Smooth muscle cell of the brain vasculature (primary cell): ENCODE measurements at places on chromosomes 4 and X.
A peak's percentile ranks its signal among the peaks of the same experiment; 100 is the strongest.

GRCh38 chrX:100424012-100424411 is 13.9 kb upstream of the PCDH19 start:
- DNase-seq, result no peak

DNA sequence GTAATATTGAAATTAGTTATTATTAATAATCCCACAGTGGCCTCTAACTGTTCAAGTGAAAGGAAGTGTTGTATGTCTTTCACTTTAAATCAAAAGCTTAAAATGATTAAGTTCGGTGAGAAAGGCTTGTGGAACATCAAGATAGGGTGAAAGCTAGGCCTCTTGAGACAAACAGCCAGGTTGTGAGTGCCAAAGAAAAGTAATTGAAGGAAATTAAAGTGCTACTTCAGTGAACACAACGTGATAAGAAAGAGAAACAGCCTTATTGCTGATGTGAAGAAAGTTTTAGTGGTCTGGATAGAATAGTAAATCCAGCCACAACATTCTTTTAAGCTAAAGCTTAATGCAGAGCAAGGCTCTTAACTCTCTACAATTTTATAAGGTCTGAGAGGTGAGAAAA is 42.6 kb upstream of the IL13RA2 start:
- no peak for DNase-seq

DNA sequence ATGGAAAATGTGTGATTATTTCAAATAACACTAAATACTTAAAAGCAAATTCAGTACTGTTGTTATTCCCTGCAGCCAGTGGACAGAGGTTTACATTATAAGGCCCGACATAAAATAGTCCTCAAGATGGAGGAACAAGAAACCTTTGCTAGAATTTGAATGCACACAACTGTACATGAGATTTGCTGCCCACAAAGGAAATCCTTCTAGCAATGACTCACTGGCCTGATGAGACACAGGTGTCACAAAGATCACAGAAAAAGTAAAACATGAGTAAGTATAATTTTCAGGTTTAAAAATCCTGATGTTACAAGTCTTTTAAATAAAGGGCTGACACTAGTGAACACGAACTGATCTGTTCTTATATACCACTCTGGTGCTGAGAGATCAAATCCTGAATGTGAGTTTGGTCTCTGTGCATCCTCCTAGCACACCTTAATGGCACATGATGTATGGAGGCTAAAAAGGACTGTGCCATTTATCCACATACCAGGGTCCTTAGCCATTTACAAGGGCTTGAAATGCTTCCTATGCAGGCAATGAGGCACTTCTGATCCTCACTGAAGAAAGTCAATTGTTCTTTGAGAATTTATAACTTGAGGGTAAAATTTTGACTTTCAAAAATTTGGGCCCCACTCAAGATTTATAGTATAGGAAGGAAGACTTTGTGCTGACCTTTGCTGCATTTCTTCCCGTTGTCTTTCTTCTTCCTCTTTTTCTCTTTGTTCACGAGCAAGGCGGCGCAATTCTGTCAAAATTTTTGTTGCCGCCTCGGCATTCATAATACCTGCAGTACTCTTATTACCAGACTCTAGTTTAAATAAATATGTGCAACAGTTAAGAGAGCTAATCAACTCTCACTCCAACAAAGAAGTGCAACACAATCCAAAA is 23.0 kb downstream of the MAP7D3 start:
- DNase-seq, result no peak

DNA sequence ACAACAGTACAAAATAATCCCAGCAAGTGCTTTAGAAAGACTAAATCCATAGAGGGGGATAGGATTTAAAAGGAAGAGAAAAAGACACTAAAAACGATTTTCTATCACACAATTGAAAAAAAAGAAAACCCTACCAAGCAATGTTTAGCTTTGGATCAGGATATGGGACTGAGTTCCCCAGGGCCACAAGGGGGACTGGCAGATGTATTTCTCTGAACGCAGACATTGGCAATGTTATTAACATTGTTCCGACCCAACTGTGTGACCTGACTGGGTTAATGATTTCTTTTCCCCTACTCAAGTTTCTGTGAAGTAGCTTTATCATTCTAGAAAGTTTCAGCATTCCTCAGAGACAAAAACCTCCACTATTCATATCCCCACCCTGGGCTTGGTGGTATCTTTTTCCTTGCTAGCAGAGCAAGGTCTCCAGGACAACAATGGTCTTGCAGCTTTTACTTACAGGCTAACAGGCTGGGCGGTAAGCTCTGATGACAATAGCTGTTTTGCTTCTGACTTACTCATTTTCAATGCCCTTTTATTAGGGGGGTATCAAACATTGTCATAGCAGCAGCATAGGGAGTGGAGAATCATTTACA is 25.8 kb downstream of the SLC7A11 start:
- DNase-seq, result no peak

- no peak for DNase-seq
Observed at GRCh38 chr4:81807386-81807785, 335.7 kb upstream of the RASGEF1B start.

- no peak for DNase-seq
Observed at GRCh38 chrX:26295425-26295824, 79.5 kb downstream of the MAGEB5 start.

- DNase-seq, result no peak
Observed at GRCh38 chr4:152352215-152352614, 183.7 kb downstream of the FBXW7 start.

- peak; percentile 43 for DNase-seq
Observed at GRCh38 chr4:158172261-158173258, at the start of gene GASK1B. GASK1B (minus strand) TSS chr4:158173025; CDS start chr4:158171375, 1,650 bp downstream.

DNA sequence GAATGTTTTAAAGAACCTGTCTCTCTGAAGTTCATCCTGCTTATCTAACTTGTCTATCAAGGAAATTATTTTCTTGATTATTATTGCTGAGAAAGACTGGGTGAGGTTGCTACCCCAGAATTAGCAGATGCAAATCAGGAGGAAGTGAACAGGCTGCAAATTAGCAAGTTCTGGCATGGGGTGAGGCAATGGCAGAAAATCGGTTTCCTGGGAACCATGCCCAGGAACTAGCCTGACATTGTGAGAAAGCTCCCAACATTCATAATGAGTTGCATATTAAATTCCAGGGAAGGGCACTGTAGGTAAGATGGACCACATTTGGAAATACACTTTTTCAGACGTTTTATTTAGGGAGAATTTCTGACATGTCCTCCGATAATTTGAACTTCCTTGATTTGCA is 11.6 kb downstream of the ARSF start:
- no peak for DNase-seq

DNA sequence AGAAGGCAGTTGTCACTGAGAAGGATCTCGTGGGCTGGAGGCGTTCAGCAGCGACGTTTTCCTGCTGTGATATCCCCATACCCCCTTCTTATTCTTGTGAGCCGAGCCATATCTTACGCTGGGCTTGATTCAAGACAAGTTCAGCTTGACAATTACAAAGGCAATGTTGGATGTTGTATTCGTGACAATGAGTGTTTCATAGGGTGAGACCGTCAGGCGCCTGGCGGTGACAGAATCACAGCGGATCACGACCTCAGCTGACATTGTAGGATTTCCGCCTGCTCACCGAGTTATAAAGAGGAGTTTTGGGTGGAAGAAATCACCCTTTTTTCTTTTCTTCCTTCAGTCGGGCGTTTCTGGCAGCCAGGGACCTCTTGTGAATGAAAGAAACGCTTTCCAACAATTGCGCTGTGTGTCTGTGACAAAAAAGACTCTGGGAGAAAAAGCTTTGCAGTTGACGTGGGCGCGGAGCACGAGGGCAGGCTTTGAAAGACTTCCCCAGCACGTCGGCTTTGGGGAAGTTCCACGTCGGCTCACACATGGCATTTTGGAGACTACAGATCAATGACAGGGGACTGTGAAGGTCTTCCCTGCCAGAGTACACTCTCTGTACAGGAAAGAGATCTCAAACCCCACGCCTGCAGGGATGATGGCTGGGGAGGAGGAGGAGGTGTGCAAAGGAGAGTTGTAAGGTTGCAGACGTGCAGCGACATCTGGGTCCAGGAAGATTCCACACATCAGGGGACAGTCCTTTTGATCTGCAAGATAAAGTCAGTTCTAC is 135.4 kb downstream of the CRLF2 start:
- no peak for DNase-seq

GRCh38 chr4:105389167-105389566 is 84.7 kb downstream of the PPA2 start:
- no peak for DNase-seq

DNA sequence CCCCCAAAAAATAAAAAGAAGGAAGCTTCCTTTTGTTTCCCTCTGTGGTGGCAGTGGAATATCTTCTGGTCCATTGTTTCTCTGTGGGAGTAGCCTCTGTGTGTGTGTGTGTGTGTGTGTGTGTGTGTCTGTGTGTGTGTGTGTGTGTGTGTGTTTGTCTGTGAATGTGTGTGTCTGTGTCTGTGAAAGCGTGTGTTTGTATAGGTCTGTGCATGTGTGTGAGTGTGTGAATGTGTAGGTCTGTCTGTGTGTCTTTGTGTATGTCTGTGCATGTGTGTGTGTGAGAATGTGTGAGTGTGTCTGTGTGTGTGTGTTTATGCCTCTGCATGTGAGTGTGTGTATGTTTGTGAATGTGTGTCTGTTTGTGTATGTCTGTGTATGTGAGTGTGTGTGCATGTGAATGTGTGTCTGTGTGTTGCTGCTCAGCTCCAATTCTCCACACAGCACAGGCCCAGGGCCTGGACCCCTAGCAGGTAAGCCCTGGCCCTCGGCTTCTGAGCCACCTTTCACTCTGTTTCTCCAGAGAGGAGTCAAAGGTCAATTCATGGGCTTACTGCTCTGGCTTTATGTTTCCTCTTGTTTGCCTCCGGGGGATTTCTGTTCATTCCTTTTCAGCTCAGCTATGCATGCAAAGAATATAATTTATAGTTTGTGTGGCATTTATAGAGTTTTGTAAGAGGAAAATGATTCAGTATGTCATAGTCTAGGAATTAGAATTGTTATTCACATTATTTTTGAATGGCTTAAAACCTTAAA is 89.8 kb downstream of the UCHL1 start:
- no peak for DNase-seq

DNA sequence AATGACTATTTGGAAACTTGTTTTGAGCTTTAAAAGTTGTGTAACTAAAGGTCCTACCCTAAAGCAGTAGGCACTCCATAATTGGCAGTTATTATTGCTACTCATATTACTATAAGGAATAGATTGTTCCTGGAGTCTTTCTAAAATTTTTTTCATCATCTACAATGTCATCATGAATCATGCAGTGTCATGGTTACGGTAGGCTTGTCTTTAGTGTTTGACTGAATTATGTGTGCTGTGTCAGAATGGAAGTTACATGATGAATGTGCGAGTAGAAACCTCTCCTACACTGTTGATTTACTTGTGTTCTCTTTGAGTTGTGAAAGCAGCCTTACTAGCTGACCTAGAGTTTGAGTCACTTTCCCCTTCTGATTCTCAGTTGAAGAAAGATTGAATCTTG is 1099.9 kb downstream of the RAPGEF2 start:
- DNase-seq, result no peak

DNA sequence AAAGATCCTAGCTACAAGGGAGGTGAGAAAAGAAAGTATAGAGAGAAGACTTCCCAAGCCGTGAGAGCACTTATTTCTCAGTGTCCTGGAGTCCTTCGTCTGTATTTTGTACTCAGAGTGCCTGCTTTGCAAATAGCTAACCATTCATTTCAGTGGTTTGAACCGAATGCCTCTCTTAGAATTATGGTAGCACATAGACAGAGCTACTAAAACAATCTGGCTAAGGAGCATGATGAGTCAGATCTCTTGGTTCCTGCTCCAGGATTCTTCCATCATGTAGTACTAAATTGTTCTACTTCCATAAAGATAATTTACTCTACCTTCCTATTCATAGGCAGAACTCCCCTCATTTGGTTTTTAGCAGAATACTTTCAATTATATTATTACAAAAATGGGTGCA is 946.6 kb downstream of the STIM2 start:
- DNase-seq, result no peak

- DNase-seq, result no peak
Observed at GRCh38 chr4:144115519-144115918, 25.0 kb downstream of the GYPA start.

- no peak for DNase-seq
Observed at GRCh38 chr4:98519268-98519977, 139.0 kb downstream of the TSPAN5 start.

- DNase-seq, result no peak
Observed at GRCh38 chr4:5750946-5751665, 40.1 kb downstream of the EVC start.

DNA sequence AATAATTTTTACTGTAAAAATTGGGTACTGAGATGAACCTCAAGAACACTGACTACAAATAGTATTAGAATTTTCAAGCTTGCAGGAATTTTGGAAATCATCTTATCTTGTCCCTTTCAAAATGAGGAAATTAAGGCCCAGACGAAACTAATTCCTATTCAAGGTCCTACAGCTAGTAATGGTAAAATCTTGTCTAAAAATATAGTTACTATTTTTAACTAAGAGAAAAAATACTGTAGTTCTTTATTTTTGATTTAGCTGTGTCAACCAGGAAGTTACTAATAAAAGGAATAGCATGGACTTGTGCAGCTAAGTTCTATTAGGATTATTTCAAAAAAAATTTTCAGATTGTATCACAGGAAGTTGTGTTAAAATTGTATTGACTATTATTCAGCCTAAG is 12.7 kb downstream of the PRIMPOL start:
- no peak for DNase-seq

- no peak for DNase-seq
Observed at GRCh38 chr4:78642934-78643333, 91.4 kb downstream of the ANXA3 start.

DNA sequence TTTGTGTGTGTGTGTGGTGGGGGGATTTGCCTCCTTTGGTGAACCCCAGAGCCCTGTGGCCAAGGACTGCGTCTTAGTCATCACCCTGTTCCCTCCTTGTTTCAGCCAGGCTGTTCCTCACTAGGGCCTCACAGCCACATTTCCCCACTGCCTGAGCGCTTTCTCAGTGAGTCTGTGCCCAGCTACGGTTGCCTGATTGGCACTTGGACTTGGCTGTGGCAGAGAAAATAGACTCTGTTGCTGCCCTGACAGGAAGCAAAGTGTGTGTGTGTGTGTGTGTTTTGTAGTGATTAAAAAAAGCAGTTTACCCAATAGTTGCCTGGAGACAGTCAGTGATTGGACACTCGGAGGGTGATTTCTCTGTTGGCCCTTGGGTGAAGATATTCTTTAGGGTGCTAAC is 113.0 kb downstream of the UCHL1 start:
- DNase-seq, result no peak

GRCh38 chrX:141714680-141715079 is 16.1 kb upstream of the SPANXD start:
- DNase-seq, result no peak

GRCh38 chrX:11567528-11568220 is 98.0 kb downstream of the ARHGAP6 start:
- no peak for DNase-seq
